ENCODE measurements at places on chromosomes 16 and 17.
A peak's percentile ranks its signal among the peaks of the same experiment; 100 is the strongest.

DNA sequence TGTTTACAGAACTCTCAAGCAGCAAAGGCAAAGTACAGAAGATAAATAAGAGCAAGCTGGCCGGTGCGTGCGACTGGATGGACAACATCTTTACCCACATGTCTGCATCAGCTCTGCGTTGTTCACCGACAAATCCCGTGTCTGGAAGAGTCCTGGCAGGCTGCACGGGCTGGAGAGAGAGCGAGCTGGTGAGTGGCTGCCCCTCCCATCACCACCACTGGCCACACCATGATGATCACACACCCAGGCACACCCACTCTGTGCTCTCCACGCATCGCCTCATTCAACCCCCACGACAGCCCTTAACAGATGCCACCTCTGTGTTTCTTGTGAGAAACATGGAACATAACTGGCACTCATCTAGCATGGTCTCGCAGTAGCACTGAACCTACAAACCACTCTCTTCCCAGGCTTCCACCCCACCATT is 59.2 kb downstream of the ANKRD11 start:
- DNase-seq: no peak

GRCh38 chr16:89541792-89542191 is 18.7 kb upstream of the RPL13 start:
- no peak for DNase-seq

DNA sequence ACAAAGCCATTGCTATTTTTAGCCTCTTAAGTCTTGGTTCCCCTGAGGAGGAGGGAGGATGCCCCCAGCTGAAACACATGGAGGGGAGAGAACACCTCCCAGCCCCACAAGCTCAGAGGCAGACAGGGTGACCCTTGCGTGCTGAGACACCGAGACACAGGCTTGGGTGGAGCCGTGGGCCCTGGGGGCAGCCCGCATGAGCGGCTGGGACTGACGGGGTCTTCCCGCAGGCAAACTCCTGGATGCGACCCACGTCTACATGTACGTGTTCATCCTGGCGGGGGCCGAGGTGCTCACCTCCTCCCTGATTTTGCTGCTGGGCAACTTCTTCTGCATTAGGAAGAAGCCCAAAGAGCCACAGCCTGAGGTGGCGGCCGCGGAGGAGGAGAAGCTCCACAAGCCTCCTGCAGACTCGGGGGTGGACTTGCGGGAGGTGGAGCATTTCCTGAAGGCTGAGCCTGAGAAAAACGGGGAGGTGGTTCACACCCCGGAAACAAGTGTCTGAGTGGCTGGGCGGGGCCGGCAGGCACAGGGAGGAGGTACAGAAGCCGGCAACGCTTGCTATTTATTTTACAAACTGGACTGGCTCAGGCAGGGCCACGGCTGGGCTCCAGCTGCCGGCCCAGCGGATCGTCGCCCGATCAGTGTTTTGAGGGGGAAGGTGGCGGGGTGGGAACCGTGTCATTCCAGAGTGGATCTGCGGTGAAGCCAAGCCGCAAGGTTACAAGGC is 9.8 kb downstream of the SLC16A3 start:
- no peak for DNase-seq

- DNase-seq: peak; percentile 23
Measured at GRCh38 chr17:18248300-18248731, 10.2 kb downstream of the FLII start.

- no peak for DNase-seq
Measured at GRCh38 chr16:59527206-59527997, 793.3 kb upstream of the GOT2 start.

DNA sequence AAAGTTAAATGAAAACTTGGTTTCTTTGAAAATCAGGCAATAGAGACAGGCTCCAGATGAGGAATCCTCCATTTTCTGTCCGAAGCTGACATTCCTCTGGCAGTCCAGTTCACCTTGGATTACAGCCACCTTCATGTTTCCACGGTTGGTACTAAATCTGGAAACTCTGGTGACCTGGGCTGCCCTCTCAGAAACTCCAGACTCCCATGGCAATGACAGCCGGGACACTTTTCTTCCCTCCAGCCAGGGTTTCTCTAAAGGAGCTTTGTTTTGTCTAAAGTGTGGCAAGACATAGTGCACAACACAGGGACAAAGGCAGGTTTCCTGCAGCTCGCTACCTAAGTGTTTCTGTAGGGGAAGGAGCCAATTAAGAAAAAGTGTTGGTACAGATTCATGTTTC is 36.0 kb downstream of the CLUAP1 start:
- DNase-seq: no peak

DNA sequence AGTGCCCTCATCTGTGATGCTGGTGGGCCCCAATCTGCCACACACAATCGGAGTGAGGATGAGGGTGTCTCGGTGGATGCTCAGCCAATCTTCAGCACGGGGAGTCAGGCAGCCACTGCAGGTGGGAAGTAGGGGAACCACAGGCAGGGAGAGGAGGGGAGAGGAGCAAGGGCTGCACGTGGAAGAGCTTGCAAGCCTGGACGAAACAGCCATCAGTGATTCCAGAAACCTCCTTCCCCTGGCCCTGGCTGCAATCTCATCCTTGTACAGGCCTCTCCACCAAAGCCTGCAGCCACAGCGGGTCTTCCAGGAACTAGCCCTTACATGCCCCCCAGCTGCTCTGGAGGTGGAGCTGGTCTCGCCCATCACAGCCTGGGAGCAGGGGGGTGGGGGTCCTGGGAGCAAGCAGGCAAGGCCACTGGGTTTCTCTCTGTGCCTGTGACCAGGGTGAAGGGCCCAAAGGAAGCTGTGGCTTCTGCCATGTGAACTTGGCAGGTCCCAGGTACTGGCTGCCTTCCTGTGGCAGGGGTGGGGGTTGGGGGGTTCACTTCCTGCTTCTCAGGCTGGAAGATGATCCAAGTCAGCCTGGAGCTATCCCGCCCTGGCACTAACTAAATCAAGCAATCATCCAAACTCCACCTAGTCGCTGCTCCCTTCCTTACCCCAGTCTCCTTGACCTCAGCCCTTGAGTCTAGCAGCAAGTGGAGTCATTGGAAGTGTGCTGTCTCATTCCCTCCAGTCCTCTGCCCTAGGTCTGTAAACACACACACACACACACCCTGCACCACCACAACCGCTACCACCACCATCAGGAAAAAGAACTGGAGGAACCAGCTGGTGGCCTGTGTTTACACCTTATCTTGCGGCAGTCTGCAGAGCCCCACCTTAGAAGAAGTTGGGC is 29.4 kb upstream of the MLKL start:
- DNase-seq: no peak

DNA sequence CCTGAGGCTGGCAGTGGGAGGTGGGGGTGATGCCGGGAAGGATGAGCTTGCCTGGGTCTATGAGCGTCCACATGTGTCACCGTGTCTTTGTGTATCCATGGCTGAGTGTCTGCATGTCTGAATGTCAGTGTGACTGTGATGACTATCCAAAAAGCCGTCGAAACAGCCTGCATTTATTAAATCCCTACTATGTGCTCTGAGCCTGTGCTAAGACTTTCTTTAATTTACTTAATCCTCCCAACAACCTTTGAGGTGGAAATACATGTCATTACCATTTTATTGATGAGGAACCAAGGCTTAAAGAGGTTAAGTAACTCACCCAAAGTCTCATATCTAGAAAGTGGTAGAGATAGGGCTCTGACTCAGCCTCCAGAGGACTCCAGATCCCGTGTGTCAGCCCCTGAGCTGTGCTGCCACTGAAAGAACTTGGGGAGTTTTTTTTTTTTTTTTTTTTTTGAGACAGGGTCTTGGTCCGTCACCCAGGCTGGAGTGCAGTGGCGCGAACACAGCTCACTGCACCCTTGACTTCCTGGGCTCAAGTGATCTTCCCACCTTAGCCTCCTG is 20.0 kb downstream of the ARHGAP23 start:
- no peak for DNase-seq

DNA sequence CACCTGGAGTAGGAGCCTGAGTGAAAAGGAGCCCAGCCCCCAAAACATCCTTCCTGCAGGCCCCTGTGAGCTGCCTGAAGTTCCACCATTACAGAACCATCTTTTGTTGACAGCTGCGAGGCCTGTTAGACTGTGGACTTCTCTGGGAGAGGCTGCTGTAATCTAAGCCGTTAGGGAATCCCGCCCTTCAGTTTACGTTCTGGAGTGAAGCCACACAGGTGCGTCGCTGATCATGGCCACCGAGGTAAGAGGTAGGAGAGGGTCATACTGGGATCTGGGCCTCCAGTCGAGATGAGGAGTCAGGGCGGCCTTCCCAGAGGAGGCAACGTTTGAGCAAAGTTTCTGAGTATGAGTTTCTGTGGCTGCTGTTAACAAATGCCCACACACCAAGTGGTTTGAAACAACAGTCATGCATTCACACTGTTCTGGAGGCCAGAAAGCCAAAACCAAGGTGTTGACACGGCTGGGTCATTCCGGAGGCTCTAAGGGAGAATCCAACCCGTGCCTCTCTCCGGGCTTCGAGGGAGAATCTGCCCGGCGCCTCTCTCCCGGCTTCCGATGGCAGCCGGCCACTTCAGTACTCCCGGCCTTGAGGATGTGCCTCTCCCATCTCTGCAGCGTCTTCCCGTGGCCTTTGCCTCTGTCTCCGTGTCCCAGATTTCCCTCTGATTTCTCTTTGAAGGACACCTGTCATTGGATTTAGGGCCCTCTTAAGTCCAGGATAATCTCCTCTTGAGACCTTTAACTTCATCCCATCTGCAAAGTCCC is 26.6 kb upstream of the ATP2C2 start:
- no peak for DNase-seq

DNA sequence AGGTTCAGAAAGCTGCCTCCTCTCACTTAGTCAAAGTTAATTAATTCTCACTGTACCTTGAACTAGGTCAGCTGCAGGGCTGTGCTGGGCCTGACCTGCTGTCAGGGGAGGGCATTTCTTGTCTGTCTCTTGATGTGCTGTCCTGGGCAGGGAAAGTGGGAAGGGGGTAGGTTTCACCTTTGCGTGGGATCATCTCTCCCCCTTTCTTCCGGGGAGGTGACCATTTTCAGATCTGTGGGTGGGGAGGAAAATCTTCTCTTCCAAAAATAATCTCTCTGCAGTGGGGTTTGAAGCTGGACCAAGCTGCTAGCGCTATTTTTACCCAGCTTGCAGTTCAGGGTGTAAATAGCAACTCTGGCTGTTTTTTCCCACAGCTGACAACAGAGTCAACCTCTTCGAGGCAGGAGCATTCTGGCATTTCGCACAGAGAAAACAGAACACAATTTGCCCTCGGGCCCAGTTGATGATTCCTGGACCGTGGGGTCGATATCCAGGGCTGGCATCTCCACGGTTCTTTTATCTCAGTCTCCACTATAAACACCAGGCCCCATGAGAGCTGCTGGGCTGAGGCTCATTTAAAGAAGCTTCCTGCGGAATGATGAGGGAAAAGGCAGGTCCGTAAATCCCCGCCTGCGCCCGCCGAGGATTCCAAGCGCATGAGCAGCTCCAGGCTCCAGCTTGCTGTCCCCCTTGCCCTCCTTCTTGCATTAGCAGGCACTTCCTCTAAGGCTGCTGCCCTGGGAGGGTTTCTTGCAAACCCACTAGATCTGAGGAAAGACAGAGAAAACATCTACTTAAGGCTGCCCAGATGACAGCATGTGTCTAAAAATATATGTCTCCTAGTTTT is 93.9 kb downstream of the YPEL2 start:
- DNase-seq: no peak

GRCh38 chr17:4050971-4051370 is 86.7 kb upstream of the ATP2A3 start:
- DNase-seq: no peak
